ENCODE measurements at places on chromosomes 13 and 19.
A peak's percentile ranks its signal among the peaks of the same experiment; 100 is the strongest.

DNA sequence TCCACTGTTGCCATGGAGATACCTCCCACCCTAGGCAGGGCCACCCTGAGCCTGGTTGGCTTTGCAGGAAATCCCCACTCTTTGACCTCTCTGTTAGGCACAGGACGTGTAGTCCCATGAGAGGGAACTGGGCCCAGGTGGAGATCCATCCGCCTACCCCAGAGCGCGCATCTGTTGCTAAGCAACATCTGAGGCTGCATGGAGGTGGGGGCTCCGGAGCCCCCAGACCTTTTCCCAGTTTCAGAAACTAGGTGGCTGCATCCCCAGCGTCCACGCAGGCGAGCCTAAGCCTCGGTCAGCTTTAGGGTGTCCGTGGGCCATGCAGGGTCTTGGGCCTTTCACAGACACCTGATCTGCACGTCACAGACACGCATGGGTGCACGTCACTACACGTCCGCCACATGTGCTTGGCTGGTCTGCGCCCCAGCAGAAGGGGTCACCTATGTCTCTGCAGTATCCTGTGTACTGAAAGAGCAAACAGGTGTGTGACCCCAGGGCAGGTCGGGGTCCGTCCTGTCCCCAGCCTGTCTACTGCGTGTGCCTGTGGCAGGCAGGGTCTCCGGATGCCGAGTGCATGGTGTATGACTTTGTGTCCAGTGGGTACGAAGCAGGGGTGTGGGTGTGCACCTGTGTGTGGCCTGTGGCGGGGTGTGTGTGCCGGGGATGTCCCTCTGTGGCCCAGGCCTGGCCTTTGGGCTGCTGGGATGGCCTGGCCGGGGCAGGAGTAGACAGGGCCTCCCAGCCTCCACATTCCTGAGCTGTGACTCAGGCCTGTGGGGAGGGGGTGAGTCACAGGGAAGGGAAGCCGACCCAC, 4.1 kb upstream of the CIRBP start:
- no peak for DNase-seq

DNA sequence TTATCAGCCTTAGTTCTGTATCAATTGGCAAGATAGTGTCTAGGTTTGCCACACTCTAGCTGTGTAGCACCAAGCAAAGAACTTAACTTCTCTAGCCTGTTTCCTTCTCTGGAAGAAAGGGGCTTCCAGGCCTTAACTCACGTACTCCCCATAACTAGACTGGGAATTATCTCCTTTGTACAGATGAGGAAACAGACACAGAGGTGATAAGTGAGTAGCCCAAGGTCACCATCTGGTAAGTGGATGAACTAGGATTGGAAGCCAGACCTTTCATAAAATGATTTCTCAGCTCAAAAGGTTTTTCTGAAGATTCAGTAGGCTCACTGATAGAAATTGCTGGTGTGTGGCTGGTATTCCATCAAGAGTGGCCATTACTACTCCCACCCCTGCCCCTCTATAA, 3.1 kb downstream of the ZNF428 start:
- no peak for DNase-seq

DNA sequence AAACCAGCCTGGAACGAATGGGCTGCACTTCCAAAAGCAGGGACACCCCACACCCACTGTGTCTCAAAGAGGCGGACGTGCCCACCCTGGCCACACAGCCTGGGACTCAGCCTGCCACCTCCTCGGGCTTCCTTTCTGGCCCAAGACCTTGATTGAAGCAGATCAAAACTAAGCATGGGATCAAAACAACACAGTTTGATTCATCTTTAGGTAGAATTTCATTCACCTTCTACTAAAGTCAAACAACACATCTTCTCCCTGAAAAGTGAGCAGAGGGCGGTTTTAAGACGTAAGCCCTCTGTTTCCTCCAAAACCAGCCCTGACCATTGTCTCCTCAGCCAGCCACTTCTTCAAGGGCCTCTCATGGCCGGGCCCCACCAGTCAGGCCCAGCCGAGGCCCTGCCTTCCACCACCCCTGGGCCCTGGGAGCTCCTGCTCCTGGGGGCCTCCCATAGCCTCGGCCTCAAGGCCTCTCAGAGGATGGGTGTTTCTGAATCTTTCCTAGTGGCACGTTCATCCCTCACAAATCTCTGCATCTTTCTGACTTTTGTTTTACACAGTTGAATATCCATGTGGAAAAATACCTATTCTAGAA, 6.3 kb upstream of the F10 start:
- DNase-seq, result no peak

DNA sequence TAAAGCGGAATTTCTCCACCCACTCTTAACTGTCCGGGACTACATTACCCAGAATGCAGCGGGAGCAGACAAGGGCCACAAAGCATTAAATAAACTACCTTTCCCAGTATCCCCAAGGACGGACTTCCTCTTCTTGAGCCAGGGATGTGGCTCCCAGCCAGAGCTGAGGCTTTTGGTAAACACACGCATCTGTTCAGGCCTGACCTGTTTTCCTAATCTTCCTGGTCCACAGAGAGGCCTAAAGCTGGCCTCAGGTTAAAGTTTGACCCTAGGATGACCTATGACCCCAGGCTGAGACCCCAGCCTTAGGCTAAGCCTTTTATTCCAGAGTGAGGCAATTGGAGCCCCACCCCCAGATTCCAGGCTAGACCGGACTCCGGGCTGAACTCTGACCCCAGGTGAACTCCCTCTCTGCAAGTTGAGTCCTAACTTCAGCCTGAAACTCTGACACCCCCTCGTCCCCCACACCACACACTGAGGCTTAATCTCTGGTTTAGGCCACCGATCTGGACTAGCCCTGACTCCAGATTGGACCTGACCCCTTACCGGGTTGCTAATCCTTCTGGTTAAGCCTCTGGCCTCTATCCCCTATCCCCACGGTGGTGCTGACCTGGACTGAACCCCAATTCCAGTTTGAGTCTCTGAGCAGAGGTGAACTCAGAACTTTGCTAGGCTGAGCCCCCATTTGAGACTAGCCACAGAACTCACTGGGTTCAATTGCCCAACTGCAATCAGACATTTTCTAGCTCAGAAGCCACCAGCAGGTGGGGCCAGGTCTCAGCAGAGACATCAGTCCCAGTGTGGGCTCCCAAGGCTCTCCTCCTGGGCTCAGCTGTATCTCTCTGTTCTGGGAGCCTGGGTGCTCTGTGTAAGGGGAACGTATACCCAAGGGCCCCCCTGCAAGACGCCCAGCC, 750 bp upstream of the GPR108 start:
- DNase-seq, result peak; percentile 39

DNA sequence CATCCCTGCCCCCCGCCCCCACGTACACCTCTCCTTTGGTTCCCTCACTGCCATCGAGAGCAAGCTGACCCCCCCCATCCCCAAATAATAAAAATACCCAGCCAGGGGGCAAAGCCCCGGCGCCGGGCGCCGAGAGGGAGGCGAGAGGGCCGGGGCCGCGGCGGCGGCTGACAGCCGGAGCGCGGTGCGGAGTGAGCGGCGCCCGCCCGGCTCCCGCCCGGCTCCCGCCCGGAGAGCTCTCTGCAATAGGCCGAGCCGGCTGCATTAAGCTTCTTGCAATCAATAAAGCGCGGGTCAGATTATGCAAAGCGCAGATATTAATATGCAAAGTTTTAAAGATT, 40.9 kb downstream of the DEDD2 start:
- DNase-seq, result peak; percentile 65

GRCh38 chr19:6417713-6418561, 6.7 kb downstream of the KHSRP start:
- DNase-seq, result no peak

- DNase-seq, result no peak
Observed at GRCh38 chr13:37870895-37871550, 1.5 kb upstream of the TRPC4 start.

DNA sequence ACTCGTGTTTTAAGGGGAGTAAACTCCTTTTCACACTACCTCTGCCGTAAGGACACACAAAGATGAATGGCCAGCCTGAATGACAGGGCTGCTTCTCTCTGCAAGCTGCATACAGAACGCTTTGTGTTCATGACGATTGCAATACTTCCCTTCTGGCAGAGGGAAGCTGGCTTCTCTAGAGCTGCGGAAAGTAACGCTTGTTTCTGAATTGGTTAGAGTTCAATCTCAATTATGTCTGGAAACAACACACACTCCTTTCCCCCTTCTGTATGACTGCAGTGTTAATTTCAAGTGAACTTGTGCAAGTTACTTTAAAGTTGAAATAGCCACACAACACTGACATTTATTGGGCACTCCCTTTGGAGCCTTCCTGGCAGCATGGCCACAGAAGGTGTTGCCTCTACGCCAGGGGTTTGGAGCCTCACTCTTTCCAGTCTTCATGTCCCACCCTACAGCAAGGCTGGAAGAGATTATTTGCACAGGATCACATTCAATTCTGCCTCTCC, 242.6 kb downstream of the NDFIP2 start:
- no peak for DNase-seq

DNA sequence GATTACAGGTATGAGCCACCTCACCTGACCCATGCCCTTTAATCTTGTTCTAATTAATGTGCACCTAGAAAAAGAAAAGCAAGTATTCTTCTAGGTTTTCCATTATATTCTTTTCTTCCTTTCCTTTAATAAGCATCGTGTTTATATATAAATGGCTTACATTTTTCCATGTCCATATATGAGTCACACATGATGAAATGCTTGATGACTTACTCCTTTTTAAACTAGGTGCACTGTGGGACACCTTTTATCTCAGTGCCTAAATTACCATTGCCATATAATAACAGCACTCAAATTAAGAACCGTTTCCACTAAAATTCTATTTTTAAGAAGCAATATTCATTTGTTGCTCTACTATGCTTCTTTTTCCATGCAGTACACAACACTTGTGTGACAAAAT, 363.3 kb downstream of the LIG4 start:
- DNase-seq, result no peak

DNA sequence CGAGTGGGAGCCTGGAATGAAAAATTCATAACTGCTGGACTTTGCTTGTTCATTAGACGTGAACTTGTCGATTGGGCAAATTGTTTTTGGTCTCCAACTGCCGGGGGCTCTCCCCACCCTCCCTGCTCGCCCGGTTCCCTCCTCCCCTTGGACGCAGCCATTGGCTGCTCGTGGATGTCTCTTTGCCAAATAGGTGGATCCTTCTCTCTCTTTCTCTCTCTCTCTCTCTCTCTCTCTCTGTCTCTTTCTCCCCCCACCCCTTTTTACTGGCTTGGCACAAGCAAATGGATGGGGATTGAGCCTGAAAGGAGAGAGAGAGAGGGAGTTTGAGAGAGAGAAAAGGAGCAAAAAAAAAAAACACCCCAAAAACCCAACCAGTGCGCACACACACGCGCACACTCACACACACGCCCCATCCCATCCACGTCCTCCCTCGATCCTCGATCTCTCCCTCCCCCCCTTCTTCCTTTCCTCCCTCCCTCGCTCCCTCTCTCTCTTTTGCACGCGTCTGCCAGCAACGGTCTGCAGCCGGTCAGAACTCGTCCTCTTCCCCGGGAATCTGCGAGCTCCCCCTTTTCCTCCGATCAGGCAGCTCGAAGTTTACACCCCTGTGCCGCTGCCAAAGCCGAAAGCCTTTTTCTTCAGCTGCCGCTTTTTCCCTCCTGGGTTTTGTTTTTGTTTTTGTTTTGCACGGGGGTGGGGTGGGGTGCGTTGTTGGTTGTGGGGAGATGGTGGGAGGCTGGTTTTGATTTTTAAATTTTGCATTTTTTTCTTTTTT, 27.8 kb downstream of the NFIX start:
- DNase-seq, result peak; percentile 52

DNA sequence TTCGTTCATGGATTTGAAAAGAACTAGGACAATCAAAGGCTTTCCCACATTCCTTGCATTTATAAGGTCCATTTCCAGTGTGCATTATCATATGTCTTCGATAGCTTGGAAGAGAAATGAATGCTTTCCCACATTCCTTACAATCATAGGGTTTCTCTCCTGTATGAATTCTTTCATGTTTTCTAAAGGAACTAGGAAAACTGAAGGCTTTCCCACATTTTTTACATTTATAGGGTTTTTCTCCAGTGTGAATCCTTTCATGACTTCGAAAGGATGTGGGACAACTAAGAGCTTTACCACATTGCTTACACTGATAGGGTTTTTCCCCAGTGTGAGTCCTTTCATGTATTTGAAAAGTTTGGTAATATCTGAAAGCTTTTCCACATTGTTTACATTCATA, 19.8 kb downstream of the ZNF709 start:
- DNase-seq, result no peak

DNA sequence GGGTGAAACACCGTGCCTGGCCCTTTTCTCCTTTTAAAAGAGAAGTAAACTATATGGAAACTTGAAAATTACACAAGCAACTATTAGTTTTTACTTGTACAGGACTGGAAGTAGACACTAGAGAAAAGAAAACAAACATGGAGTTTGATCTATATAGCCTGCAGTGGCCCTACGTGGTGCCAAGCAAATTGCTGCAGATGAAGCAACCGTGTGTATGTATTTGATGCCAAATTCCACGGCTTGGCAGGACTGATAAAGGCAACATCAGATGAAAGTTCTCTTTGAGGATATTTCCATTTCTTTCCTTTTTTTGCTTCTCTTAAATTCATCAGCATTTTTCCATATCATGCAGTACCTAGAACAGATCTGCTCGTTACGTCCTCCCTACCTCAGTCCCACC, 49.8 kb downstream of the ATP8A2 start:
- DNase-seq, result no peak

DNA sequence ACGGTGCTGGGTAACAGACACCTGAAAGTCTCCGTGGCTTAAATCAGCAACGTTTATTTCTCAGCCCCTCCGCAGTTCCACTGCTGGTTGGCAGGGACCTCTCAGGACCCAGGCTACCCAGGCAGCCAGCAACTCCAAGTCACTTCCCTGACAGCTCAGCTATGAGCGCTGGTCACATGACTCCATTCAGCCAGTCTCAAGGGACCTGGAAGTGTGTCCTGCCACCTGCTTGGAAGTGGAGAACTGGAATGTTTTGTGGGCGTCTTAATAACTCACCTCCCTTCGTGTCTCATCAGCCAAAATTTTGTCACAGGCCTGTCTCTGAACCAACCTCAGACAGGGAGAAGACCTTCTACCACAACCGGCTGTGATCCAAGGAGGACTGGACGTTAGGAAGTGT, 72.8 kb downstream of the DPF1 start:
- no peak for DNase-seq

GRCh38 chr13:27374650-27375049, 49.8 kb upstream of the GTF3A start:
- DNase-seq, result peak; percentile 81

- no peak for DNase-seq
Observed at GRCh38 chr13:80069374-80069773, 271.6 kb downstream of the SPRY2 start.

Measured in HEK293T (cell line).